ENCODE measurements at places on chromosomes 1 and 21. TPM values are rescaled to one million over a fixed set of nuclear protein-coding genes. Genes with fewer than 3 reads are reported as not detected.

The ASTN1 gene
- not detected for total RNA-seq

The NBPF6 gene
- not detected for total RNA-seq

The CHIT1 gene
- 0.50 TPM for total RNA-seq

The GPR89A gene
- 32.6 TPM for total RNA-seq

GRCh38 chr21:42563261-42563660 lies 49.6 kb downstream of the SLC37A1 start:
- peaks cover 18% of the 10 kb centered on the region for H3K36me3 ChIP-seq
- H3K4me1 ChIP-seq = no peaks in the 10 kb centered on the region
- no peak for DNase-seq
- no peak overlapping the region for H3K27ac ChIP-seq
- no peak overlapping the region for H3K4me3 ChIP-seq

- no peaks in the 10 kb centered on the region for H3K27me3 ChIP-seq
- no peaks in the 10 kb centered on the region for H3K4me1 ChIP-seq
- H3K27ac ChIP-seq = no peak overlapping the region
- H3K36me3 ChIP-seq = no peaks in the 10 kb centered on the region
- no peak overlapping the region for H3K4me3 ChIP-seq
Observed at GRCh38 chr1:18336801-18337200, 143.9 kb upstream of the KLHDC7A start.

GRCh38 chr1:52741259-52741658 lies 15.0 kb downstream of the ZYG11B start:
- H3K4me1 ChIP-seq = peaks cover 4% of the 10 kb centered on the region
- H3K36me3 ChIP-seq = peaks cover 3% of the 10 kb centered on the region
- H3K27ac ChIP-seq = no peak overlapping the region
- no peak for DNase-seq
- H3K27me3 ChIP-seq = no peaks in the 10 kb centered on the region

DNA sequence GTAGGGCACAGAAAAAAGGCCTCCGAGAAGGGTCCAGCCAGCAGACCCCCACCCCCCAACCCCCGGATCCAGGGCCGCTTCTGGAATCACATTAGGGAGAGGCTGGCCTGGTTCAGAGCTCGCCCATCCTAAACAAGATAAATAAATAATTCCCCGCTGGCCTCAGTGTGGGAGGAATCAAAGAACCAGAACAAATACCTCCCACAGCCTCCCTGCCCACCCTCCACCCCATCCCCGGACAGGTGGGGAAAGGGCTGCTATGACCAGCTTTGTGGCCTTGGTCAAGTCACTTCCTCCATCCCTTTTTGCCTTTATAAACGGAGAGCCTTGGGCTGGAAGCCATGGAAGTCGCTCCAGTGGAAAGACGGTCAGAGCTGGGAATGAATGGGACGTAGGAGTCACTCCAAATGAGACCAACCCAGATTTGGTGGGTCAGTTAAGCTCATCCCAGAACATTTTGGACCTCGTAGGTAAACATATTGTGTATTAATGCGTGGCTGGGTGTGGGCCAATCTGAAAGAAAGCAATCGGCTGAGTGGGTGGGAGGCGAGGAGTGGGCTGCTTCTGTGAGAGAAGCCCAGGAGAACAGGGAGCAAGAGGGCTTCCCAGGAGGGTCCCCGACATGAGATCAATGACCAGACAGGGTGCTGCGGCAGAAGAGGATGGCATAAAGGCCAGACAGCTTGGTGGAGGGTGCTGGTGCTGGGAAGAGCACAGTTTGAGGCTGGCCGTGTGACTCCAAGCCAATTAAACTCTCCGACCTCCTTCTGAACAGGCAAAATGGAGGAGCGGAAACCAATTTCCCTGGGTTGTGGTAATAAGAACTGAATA lies 63.3 kb downstream of the MEF2D start:
- no peak overlapping the region for H3K27ac ChIP-seq
- peaks cover 24% of the 10 kb centered on the region for H3K4me1 ChIP-seq
- H3K36me3 ChIP-seq = no peaks in the 10 kb centered on the region
- no peak overlapping the region for H3K4me3 ChIP-seq

- peaks cover 5% of the 10 kb centered on the region for H3K4me1 ChIP-seq
- H3K36me3 ChIP-seq = no peaks in the 10 kb centered on the region
Observed at GRCh38 chr1:208127792-208128529, 116.2 kb downstream of the PLXNA2 start.

DNA sequence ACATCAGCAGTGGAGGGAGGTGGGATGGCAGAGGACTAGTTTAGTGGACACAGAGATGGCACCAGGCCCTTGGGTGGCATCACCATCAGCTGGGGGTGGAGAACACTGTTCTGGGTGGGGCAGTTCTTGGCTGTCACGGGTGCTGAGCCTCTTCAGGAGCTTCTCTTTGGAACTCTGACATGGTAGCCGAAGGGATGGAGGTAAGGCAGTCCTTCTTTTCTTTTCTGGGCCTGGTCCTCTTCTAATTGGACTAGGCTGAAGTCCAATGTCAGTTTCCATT lies 8.3 kb upstream of the MEF2D start:
- H3K36me3 ChIP-seq = peaks cover 7% of the 10 kb centered on the region
- no peak for DNase-seq
- H3K4me3 ChIP-seq = peak overlapping the region; percentile 77
- H3K4me1 ChIP-seq = peaks cover 56% of the 10 kb centered on the region

DNA sequence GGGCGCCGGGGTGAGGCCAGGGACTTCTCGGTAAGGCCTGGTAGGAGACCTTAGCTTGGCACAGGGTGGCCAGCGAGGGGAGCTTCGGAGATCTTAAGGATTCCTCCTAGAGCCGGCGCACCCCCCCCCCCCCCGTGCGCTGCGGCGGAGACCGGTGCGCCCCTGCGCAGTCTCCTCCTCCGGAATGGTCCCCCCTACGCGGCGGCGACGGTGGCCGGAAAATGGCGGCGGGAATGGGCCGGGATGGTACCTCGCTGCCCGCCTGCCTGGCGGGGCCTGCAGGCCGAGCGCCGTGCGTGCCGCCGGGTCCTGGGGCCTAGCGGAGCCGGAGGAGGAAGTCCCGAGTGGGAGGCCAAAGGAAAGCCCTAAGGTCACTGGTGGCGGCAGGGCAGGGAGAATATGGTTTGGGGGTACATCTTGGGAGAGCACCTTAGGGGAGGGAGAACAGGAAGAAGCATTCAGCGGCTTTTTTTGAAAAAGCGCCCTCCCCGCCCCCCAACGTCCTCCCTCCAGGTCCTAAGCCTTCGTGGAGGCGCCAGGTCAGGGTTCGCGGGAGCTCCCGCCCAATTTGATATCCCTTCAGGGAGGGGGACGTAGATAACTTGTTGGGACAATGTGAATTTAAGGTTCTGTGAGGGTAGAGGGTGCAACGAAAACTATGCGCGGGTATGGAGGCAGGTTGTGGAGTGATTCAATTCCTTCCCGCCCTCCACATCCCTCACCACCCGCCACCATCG lies 429 bp downstream of the SRRM1 start:
- peak; percentile 44 for DNase-seq
- no peaks in the 10 kb centered on the region for H3K27me3 ChIP-seq
- peaks cover 49% of the 10 kb centered on the region for H3K36me3 ChIP-seq

- no peak overlapping the region for H3K27ac ChIP-seq
- no peak for DNase-seq
- H3K4me1 ChIP-seq = peaks cover 28% of the 10 kb centered on the region
- H3K36me3 ChIP-seq = peaks cover 40% of the 10 kb centered on the region
- no peak overlapping the region for H3K4me3 ChIP-seq
- H3K27me3 ChIP-seq = no peaks in the 10 kb centered on the region
Observed at GRCh38 chr21:15825700-15826099, 95.9 kb downstream of the USP25 start.

DNA sequence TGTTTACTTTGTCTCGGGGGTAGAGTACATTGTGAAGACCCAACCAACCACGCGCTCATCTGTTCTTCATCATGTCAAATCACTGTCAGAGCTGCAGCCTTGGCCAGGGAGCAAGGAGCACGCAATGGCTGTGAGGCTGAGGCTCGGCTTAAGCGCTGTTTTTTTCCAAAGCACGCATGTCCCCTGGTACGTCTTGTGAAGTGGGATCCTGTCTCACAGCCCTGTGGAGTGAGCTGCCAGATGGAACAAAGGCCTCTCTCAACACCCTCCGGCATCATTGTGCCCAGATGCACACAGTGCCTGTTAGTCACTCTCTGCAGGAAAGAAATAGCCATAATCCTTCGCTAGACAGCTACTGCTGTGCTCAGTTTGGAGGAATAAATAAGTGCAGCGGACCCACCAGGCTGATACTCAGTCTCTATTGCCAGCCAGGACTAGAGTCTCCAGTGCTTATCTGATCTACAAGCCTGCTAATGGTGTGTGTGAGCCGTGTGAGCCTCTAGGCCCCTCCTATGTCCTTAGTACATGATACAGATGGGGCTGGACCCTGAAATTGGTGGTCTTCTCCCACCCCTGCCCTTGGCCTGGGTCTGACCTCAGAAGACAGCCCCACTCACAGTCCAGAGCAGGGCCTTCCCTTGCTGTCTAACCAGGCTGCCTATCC lies 91.3 kb upstream of the COA6 start:
- no peaks in the 10 kb centered on the region for H3K27me3 ChIP-seq
- H3K36me3 ChIP-seq = peaks cover 42% of the 10 kb centered on the region
- H3K4me1 ChIP-seq = no peaks in the 10 kb centered on the region
- no peak for DNase-seq
- H3K27ac ChIP-seq = no peak overlapping the region
- no peak overlapping the region for H3K4me3 ChIP-seq

GRCh38 chr1:116352349-116352813 lies 20.7 kb upstream of the ATP1A1 start:
- no peaks in the 10 kb centered on the region for H3K27me3 ChIP-seq
- peaks cover 14% of the 10 kb centered on the region for H3K4me1 ChIP-seq
- no peak for DNase-seq
- H3K4me3 ChIP-seq = no peak overlapping the region
- no peak overlapping the region for H3K27ac ChIP-seq
- H3K36me3 ChIP-seq = no peaks in the 10 kb centered on the region

All from activated CD8-positive, alpha-beta T cell treated with anti-CD3 and anti-CD28 coated beads, Interleukin-2, amount 10 ng/mL, durations not matched to agents 7 days and 5 days (primary cell).